Dermis blood vessel endothelial cell (primary cell): ENCODE measurements at places on chromosomes 13 and 19. TPM values are rescaled to one million over a fixed set of nuclear protein-coding genes. Genes with fewer than 3 reads are reported as not detected.

DNA sequence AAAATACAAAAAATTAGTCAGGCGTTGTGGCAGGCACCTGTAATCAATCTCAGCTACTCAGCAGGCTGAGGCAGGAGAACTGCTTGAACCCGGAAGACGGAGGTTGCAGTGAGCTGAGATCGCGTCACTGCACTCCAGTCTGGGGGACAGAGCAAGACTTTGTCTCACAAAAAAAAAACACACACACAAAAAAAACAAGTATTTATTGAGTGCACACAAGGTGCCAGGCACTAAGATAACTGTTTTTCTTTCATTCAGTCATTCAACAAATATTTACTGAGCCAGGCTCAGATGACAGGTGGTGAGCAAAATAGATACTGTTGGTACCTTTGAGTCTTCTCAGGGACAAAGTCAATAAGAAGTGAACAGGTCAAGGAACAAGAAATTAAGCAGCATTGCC is 6.3 kb downstream of the CIB3 start:
- no peak for DNase-seq

DNA sequence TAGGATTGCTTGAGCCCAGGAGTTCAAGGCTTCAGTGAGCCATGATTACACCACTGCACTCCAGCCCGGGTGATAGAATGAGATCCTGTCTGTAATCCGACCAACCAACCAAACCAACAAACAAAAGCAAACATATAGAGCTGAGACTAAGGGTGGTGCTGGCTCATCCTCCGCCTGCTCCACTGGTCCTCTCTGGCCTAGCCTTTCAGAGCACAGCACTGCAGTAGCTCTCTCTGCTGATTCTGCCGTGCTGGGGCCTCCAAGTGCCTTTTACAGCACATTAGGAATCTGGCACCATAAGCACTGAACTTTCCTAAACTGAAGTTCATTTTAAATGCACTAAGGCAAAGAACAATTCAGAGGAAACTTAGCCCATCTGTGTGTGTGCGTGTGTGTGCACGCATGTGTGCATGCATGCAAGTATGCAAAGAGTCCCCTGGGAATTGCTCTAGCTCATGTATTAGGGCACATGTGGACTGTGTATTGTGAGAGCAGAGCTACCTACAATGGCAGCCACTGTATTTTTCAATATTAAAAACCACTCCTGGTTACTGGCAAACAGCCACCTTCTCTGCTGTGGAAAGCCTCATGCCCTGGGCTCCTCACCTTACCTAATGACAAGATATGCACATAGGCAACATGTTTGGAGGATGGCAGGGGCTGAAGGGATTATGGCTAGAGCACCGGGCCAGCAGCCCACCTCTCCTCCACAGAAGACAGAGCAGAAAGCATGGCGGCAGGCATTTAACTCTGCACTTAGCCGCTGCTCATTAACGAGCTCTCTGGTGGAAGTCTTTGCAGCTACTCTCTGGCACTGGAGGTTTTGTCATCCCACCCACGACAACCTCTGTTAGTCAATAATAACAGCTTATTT is 223.1 kb upstream of the TSHZ3 start:
- no peak for DNase-seq

- no peak for DNase-seq
Measured at GRCh38 chr19:35528218-35529038, at the start of gene SBSN. SBSN (minus strand) TSS chr19:35528311; CDS start chr19:35528281, 30 bp downstream.

DNA sequence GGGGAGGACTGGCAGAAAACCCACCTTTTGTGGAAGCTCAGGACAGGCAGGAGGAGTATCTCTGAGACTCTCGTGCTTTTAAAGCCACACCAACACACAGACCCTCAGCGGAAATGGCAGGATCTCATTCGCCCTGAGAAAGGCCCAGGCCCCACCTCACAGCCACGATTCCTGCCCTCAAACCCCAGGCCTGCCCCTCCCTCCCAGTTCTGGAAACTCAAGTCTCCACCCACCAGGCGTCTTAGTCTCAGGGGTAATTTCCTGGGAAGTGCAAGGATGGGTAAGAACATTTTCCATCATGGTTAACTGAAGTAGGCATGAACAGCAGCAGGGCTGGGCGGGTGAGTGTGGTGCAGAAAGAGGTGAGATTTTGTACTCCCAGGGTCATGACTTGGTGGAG is 8.0 kb upstream of the PDE4C start:
- no peak for DNase-seq

GRCh38 chr13:44906230-44906629 is 83.0 kb downstream of the NUFIP1 start:
- DNase-seq, result no peak

Gene GPC5
- 0.23 and 0.34 TPM in 2 replicates for total RNA-seq

Gene PSMC4
- 95.3 and 145 TPM in 2 replicates for total RNA-seq

Gene SHISA2
- 1.1 and 1.7 TPM in 2 replicates for total RNA-seq
